Lower lobe of right lung (tissue), 2 donors: ENCODE measurements at places on chromosomes 11 and 22. TPM values are rescaled to one million over a fixed set of nuclear protein-coding genes. Genes with fewer than 3 reads are reported as not detected.
A peak's percentile ranks its signal among the peaks of the same experiment; 100 is the strongest.

GRCh38 chr11:33649944-33650343, 50.7 kb downstream of the C11orf91 start:
- H3K4me3 ChIP-seq: no peak overlapping the region
- no peaks in the 10 kb centered on the region for H3K36me3 ChIP-seq
- H3K27ac ChIP-seq: no peak overlapping the region
- no peaks in the 10 kb centered on the region for H3K27me3 ChIP-seq
- no peaks in the 10 kb centered on the region for H3K4me1 ChIP-seq

- H3K4me1 ChIP-seq: peaks cover 68% of the 10 kb centered on the region
- peak overlapping the region; percentile 66 for H3K27ac ChIP-seq
- DNase-seq: no peak
- no peak overlapping the region for H3K4me3 ChIP-seq
- no peaks in the 10 kb centered on the region for H3K36me3 ChIP-seq
Measured at GRCh38 chr11:48055292-48056132, 75.2 kb downstream of the PTPRJ start.

DNA sequence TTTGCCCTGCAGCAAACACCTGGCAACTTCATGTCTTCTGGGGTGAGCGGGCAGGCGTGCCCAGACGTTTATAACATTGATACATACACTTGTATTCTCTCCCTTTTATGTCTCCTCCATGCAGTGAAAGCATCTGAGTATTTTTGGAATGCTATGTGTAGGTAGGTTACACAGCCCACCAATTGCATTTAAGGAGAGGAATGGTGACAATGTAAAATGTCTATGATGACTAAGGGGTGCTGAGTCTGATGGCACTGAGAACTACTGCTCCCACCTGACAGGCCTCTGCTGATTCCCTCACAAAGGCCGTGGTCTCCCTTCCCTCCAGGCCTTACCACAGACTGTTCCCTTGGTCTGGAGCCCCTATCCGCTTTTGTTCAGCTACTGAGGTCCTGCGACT, 22.9 kb upstream of the RASL10A start:
- H3K36me3 ChIP-seq: peaks cover 100% of the 10 kb centered on the region
- H3K4me3 ChIP-seq: no peak overlapping the region
- peaks cover 9% of the 10 kb centered on the region for H3K4me1 ChIP-seq
- DNase-seq: no peak
- no peaks in the 10 kb centered on the region for H3K27me3 ChIP-seq

The MPEG1 gene
- total RNA-seq: 48.9 TPM

- H3K27me3 ChIP-seq: peaks cover 4% of the 10 kb centered on the region
- H3K4me3 ChIP-seq: no peak overlapping the region
- H3K4me1 ChIP-seq: no peaks in the 10 kb centered on the region
- no peak overlapping the region for H3K27ac ChIP-seq
Measured at GRCh38 chr22:21991774-21992173, 9.2 kb upstream of the TOP3B start.

The OR51E2 gene
- total RNA-seq: not detected

The PGA3 gene
- 1.3 TPM for total RNA-seq

DNA sequence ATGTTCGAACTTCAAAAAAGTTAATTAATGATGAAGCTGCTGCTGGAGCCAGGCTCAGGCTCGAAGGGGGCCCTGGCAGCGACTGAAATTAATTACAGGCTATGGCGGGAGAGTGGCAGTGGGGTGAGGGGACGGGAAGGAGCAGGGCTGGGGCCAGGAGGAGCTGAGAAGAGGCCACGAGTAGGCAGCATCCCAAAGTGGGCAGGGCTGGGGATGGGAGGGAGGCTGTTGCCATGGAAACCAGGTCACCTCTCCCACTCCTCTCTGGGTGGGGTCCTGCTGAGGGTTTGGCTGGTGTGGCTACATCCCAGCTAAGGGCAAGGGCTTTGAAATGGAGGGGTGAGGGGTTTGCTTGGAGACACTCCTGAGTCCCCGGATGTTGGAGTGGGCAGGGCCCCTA, 23.9 kb downstream of the CACNA1I start:
- DNase-seq: no peak
- no peaks in the 10 kb centered on the region for H3K36me3 ChIP-seq
- no peak overlapping the region for H3K4me3 ChIP-seq
- H3K27me3 ChIP-seq: peaks cover 66% of the 10 kb centered on the region

DNA sequence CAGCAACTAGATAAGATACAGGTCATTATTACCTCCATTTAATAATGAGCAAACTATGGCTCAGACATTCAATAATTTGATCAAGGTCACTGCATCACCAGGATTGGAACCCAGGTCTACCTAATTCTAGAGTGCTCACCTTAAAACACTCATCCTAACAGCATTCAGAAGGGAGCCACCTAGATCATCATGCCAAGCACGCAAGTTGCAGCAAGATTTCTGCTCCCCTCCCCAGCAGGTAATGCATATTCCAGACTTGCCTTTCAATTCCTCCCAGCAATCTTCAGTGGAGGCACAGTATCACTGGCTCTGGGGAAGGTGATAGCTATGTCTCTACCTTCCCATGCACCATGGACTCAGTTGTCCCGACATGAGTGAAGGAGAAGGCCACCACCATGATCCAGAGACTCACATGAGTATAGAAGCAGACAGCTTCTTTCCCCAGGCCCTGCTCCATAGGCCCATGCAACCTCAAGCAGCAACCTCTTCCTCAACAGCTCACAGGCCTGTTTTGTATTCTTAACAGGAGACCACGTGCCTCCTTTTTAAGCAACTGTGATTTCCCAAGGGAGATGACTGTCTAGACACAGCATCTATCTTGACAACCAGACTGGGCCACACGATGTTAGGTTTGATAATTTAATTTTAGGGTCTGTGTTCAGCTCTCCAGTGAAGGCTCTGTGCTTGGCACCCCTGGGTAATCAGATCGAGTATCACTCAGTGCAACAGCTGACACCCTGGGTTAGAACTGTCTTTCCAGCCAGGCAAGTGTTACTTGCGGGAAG, 36.4 kb downstream of the RAB30 start:
- H3K27me3 ChIP-seq: no peaks in the 10 kb centered on the region
- no peaks in the 10 kb centered on the region for H3K36me3 ChIP-seq

GRCh38 chr11:2300290-2300935, 1.3 kb downstream of the C11orf21 start:
- peak overlapping the region; percentile 47 for H3K4me3 ChIP-seq
- H3K27ac ChIP-seq: peak overlapping the region; percentile 78
- no peak for DNase-seq
- H3K4me1 ChIP-seq: peaks cover 37% of the 10 kb centered on the region
- no peaks in the 10 kb centered on the region for H3K36me3 ChIP-seq
- no peaks in the 10 kb centered on the region for H3K27me3 ChIP-seq

- no peak for DNase-seq
- no peak overlapping the region for H3K27ac ChIP-seq
- peaks cover 31% of the 10 kb centered on the region for H3K4me1 ChIP-seq
- peaks cover 4% of the 10 kb centered on the region for H3K36me3 ChIP-seq
- no peaks in the 10 kb centered on the region for H3K27me3 ChIP-seq
Measured at GRCh38 chr22:31243339-31244045, 31.4 kb downstream of the LIMK2 start.

GRCh38 chr11:67538306-67538705, 15.1 kb upstream of the CABP2 start:
- no peak overlapping the region for H3K4me3 ChIP-seq
- no peak overlapping the region for H3K27ac ChIP-seq
- H3K27me3 ChIP-seq: no peaks in the 10 kb centered on the region
- H3K36me3 ChIP-seq: no peaks in the 10 kb centered on the region
- no peaks in the 10 kb centered on the region for H3K4me1 ChIP-seq

GRCh38 chr11:17163736-17164135, 44.0 kb downstream of the PIK3C2A start:
- H3K27ac ChIP-seq: no peak overlapping the region
- H3K36me3 ChIP-seq: peaks cover 18% of the 10 kb centered on the region
- H3K27me3 ChIP-seq: no peaks in the 10 kb centered on the region
- H3K4me3 ChIP-seq: no peak overlapping the region

DNA sequence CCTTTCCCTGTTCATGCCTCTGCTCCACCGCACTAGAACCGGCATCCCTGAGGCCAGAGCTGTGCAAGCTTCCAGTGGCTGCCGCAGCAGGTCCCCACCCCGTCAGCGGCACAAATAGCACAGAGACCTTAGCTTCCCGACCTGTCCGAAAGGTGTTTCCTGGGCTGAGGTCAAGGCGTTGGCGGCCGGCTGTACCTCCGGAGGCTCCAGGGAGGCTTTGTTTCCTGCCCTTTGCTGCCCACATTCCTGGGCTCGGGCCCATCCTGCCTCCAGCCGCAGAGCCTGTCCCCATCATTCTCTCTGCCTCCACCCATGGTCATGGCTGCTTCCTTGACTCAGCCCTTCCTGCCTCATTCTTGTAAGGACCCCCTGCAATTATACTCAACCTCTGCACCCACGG, 31.2 kb downstream of the ARHGAP8 start:
- H3K36me3 ChIP-seq: no peaks in the 10 kb centered on the region
- no peak for DNase-seq
- H3K4me1 ChIP-seq: no peaks in the 10 kb centered on the region
- no peak overlapping the region for H3K27ac ChIP-seq
- no peaks in the 10 kb centered on the region for H3K27me3 ChIP-seq
- no peak overlapping the region for H3K4me3 ChIP-seq

- peak overlapping the region; percentile 29 for H3K27ac ChIP-seq
- no peak overlapping the region for H3K4me3 ChIP-seq
- H3K4me1 ChIP-seq: peaks cover 31% of the 10 kb centered on the region
- no peaks in the 10 kb centered on the region for H3K36me3 ChIP-seq
Measured at GRCh38 chr11:35088676-35089075, 50.3 kb upstream of the CD44 start.

DNA sequence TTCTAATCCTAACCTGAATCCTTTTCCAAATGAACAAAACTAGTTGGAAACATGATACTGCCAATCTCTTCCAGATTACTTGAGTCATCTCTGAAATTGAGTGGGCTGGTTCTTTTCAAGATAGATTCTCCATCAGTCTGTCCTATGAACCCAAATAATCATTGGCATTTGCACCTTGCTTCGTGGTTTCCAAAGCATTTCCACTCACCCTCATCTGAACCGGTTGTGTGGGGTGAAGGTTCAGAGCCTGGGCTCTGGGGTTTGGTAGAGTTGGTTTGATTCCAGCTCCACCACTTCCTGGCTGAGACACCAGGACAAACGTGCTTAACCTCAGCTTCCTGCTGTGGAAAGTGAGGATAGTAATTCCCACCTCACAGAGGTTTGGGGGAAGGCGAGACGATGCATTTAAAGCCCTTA, 206.4 kb upstream of the E2F8 start:
- no peaks in the 10 kb centered on the region for H3K36me3 ChIP-seq
- H3K27me3 ChIP-seq: no peaks in the 10 kb centered on the region
- H3K27ac ChIP-seq: no peak overlapping the region
- DNase-seq: no peak
- no peaks in the 10 kb centered on the region for H3K4me1 ChIP-seq
- H3K4me3 ChIP-seq: no peak overlapping the region

DNA sequence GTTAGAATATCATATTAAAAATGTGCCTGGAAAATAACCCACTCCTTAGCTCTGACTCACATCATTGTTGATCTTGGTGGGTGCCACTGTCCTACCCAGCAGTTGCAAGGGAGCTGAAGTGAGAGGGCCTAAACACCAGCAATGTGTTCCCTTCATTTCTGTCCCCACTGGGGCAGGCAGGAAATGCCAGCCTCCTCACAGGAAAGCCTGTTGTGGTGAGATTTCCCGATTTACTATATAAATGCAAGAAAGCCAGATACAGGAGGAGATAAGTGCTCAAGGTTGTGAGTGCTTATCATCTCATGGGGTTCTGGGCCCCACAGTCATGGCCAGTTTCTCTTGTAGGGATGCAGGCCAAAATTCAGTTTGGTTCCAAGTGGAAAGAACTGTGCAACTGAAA, 15.8 kb upstream of the FLI1 start:
- H3K27ac ChIP-seq: no peak overlapping the region
- no peak for DNase-seq
- no peak overlapping the region for H3K4me3 ChIP-seq
- H3K36me3 ChIP-seq: no peaks in the 10 kb centered on the region

DNA sequence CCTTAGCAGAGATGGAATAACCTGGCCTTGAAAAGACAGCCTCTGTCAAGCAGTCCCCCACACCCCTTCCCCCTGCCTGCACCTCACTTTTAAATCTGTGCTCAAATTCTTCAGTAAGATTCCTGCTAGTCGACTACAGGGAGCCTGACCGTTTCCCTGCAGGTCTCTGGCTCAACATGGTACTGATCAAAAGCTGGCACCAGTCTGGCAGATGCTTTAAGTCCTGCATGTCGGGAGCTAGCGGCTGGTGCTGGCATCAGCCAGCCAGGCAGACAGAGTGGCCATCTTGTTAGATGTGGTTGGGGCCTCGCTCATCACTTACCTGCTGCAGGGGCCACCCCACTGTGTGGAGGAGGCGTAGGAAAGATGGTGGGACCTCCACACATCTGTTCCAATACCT, 204.4 kb upstream of the SORL1-AS1 start:
- H3K27me3 ChIP-seq: no peaks in the 10 kb centered on the region
- H3K4me1 ChIP-seq: peaks cover 11% of the 10 kb centered on the region
- H3K36me3 ChIP-seq: no peaks in the 10 kb centered on the region
- H3K4me3 ChIP-seq: no peak overlapping the region
- peak overlapping the region; percentile 92 for H3K27ac ChIP-seq
- DNase-seq: no peak

- no peaks in the 10 kb centered on the region for H3K4me1 ChIP-seq
- no peak overlapping the region for H3K4me3 ChIP-seq
- H3K27me3 ChIP-seq: no peaks in the 10 kb centered on the region
- H3K27ac ChIP-seq: no peak overlapping the region
Measured at GRCh38 chr11:86014221-86014620, 54.7 kb downstream of the PICALM start.

The CDHR5 gene
- total RNA-seq: not detected

DNA sequence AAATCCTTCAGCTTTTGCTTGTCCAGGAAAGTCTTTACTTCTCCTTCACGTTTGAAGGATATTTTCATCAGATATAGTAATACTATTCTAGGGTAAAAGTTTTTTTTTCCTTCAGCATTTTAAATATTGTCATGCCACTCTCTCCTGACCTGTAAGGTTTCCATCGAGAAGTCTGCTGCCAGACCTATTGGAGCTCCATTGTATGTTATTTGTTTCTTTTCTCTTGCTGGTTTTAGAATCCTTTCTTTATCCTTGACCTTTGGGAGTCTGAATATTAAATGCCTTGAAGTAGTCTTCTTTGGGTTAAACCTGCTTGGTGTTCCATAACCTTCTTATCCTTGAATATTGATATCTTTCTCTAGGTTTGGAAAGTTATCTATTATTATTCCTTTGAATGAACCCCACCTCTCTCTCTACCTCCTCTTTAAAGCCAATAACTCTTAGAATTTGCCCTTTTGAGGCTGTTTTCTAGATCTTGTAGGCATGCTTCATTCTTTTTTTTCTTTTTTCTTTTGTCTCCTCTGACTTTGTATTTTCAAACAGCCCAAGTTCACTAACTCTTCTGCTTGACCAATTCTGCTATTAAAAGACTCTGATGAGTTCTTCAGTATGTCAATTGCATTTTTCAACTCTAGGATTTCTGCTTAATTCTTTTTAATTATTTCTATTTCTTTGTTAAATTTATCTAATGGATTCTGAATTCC, 12.0 kb upstream of the WEE1 start:
- no peaks in the 10 kb centered on the region for H3K27me3 ChIP-seq
- no peaks in the 10 kb centered on the region for H3K36me3 ChIP-seq
- H3K4me3 ChIP-seq: no peak overlapping the region
- H3K27ac ChIP-seq: no peak overlapping the region

- peak; percentile 32 for DNase-seq
- no peak overlapping the region for H3K27ac ChIP-seq
- H3K4me1 ChIP-seq: no peaks in the 10 kb centered on the region
- H3K36me3 ChIP-seq: no peaks in the 10 kb centered on the region
Measured at GRCh38 chr11:70506658-70506970, 108.3 kb downstream of the CTTN start.

The TPH1 gene
- 0.18 TPM for total RNA-seq
